Activated naive CD8-positive, alpha-beta T cell treated with anti-CD3 and anti-CD28 coated beads, Interleukin-2, amount 50 U/mL, for 16 hours (primary cell): ENCODE measurements at places on chromosomes 11 and 22.

- DNase-seq: no peak
Measured at GRCh38 chr11:28631148-28631547, 523.0 kb downstream of the METTL15 start.

DNA sequence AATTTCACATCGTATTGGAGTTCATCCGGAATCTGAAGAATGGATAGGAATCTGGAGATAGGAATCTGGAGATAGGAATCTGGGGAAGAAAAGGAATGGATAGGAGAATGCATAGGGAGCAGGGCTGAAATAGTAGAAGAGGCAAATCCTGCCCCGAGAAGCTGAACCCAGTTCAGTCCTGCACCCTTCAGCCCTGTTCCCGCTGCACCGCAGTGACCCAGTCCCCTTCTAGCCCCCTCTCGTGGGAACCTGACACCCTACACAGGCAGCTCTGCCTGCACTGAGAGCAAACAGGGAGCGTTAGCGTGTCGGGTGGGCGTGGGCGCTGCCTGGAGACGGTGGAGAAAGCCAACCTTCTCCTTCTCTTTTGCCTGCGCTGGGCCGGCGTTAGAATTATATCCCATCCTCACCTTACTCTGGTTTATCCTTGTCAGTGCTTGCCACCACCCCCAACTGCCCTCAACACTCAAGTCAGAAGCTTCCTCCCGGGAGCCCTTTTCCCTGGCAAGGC lies 1.0 kb upstream of the CCKBR start:
- no peak for DNase-seq

DNA sequence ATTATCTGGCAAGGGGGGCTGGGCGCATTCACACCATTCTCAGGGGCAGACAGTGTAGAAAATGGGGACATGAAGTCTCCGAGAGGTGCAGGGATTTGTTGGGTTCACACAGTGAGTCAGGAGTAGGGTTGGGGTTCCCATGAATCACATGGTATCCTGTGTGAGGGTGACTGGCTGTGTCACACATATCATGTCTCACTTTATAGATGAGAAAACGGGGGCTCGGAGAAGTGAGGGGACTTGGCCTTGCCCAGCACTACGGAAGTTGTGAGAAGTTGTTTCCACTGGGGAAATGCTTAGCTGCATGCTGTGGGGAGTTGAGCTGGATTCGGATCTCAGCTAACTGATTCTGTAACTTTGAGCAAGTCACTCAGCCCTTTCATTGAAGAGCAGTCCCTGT lies 4.2 kb downstream of the GAL3ST3 start:
- DNase-seq: no peak

DNA sequence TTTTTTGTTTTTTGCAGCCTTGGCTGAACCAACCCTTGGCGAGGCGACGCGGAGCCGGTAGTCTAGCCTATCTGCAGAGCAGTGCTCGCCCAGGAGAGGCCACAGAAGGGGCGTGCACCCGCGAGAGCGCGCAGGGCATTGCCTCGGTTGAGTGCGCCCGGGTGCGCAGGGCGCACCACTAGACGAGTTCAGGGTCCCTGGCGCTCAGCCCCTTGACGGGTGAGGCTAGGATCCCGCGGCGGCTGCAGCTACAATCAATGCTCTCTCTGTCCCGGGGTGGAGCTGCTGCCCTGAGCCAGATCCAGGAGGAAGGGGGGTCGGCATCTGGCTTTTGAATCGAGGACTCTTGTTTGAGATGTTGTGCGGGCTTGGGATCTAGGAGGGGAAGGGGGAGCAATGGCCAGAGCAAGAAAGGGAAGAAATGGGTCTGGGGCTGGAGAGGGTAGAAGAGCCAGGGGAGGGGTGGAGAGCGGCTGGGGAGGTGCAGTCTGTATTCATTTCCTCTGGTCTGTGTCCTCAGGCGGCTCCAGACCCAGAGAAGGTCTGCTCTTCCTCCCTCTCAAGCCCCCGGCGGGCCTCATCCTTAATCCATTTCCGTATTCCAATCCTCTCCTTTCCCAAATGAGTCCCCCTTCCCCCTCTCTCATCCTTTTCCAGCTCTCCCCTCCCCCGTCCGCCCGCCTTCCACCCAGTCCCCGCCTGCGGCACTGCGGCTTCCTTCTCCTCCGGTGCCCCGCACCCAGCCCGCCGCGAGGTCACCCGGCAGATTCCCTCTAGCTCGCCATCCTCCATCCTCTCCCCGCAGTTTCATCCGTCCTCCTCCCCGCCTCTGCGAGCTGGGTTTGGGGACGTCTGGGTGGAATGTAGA lies 797 bp downstream of the THY1 start:
- no peak for DNase-seq

DNA sequence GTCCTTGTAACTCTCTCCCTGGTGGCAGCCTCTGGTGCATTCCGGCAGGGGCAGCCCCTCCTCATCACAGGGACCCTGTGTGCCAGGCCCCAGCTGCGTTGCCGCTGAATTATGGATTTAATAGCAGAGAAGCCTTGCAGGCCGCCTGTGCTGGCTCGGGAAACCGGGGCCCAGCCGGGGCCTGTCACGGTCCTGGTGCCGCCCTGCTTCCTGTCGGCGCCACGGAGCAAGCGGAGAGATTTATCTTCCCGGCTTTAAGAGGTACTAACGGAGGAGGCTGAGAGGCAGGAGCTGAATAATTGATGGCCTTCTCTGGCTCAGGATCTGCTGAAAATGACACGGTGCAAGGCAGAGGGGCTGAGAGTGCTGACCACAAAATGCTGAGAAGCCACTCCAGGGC lies 54.0 kb upstream of the CCDC188 start:
- no peak for DNase-seq

DNA sequence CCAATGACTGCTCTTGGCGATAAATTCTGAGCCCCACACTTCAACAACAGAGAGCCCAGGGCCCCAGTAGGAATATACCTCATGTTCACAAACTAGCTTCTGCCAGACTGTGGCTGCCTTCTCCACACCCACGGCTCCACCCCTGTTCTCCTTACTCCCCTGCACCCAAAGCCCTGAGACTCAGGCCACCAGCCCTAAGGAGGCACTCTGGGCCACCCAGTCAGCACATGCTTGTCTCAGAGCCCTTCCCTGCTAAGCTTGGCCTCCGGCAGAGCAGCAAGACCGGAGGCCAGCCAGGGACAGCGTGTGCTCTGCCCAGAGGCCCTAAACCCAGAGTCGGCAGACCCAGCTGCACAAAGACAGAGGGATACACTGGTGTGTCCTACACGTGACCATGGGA lies 27.9 kb downstream of the SPATA19 start:
- DNase-seq: no peak

- DNase-seq: no peak
Measured at GRCh38 chr11:123567466-123567865, 87.0 kb downstream of the SCN3B start.

DNA sequence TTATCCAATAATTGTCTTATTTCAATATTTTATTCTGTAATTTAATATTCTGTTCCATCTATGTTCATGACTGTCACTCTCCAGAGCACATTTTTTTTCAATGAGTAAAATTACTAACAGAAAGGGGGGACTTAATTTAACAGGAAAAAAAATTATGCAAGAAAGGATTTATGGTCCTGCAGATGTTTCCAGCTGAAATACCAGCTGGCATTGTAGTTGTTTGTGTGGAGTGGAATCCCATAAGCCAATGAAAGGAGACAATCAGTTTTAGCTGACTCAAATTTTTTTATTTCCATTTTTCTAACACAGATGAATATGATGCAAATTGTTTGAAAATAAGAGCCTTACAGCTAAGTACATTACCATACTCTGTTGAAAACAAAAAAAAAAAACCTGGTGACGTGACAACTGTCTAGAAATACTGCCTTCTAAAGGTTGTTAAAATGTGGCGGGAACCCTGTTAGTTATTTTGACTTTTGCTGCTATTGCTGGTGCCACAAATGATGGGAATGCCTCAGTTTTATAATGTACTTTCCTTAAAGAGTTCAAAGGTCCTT lies 389.1 kb downstream of the ETS1 start:
- DNase-seq: no peak

DNA sequence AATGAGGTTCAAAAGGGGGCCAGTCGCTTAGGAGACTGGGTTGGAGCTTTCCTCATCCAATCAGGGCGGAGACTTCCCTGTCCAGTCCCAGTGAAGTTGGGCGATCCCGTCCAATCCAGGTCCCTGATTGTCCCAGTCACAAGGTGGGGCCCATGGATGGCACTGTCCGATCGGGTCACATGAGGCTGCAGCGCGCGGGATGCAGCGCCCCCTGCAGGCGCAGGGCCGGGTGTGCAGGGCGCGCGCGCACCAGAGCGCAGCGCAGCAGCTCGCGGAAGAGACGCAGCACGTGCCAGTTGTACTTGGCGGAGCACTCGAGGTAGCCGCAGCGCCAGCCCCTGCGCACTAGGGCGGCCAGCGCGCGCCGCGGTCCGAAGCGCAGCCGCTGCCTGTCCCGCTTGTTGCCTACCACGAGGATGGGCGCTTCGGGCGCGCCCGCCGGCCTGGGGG lies 2.3 kb downstream of the RASL10A start:
- DNase-seq: no peak

DNA sequence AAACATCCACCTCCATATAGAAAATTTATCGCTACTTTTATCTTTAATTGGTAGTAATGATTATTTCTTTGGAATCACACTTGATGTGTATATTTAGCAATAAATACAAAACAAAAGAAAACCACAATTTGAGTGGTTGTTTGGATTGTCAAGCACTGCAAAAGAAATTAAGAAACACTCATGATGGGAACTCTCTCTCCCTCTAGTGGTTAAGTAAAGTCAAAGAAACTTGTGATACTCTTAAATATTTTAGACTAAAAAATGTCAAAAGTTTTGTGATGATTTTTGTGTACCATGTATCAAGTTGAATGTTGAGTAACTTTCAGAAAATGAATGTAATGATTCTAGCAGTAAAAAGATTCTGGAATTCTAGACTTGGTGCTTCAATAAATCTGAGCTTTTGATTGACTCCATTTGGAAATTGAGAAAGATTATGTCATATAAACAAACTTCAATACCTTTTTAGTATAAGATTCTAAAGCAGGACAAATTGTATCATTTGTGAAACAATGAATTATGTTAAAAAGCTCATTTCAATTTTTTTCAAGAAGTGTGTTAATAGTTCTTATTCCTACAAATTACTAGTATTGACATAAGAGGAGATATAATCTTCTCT lies 20.8 kb downstream of the MUC15 start:
- DNase-seq: no peak

- DNase-seq: no peak
Measured at GRCh38 chr11:107250017-107250416, 207.6 kb downstream of the CWF19L2 start.

GRCh38 chr11:120180551-120181232 lies 30.1 kb upstream of the OAF start:
- no peak for DNase-seq

DNA sequence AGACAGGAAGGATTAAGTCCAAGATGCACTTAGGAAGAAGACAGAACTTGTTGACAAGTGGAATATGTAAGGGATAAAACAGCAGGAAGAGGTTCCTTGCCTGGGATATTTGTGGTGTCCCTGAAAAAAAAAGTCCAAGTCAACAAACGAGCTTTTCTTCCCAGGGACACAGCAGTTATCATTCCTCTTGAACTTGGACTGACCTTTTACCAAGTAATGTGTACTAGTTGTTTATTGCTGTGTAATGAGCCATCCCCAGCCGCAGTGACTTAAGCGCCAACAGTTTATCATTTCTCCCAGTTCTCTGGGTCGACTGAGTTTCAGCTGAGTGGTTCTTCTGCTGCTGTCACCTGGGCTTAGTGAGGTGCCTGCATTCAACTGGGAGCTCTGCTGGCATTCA lies 37.0 kb downstream of the KREMEN1 start:
- no peak for DNase-seq
